ENCODE measurements at places on chromosomes 3 and 15.
A peak's percentile ranks its signal among the peaks of the same experiment; 100 is the strongest.

DNA sequence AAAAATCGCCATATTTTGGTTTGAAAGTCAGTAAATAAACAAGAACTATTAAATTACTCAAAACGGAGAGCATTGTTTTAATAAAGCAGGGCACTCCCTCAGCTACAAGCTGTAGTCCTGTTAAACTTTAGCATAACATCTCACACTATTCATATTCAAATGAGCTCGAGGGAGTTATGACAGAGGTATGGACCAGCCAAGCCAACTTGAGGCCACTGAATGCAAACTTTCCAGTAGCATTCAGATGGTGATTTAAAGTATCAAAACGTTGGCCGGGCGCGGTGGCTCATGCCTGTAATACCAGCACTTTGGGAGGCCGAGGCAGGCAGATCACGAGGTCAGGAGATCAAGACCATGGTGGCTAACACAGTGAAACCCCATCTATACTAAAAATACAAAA lies 132.9 kb downstream of the GABRB3 start:
- DNase-seq: no peak

GRCh38 chr15:92157666-92158298 lies 235.9 kb upstream of the ST8SIA2 start:
- DNase-seq: no peak

GRCh38 chr3:23276913-23277658 lies 74.0 kb downstream of the UBE2E2 start:
- no peak for DNase-seq

DNA sequence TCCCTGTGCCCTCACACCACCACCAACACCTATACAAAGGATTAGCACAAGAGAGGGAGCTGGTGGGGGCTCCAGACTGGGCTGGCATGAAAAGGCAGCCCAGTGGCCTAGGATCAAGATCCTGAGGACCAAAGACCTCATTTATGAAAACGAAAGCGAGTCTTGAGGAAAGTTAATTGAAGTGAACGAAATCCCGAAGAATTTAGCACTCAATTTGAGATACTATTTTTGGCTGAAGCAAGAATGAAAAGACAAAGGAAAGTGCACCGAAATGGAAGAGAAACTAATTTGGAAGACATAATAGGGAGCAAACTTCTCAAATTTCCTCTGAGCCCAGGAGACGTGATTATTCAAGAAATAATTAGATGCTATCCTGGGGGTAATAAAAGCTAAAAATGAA lies 68.7 kb upstream of the SLC6A11 start:
- no peak for DNase-seq

- DNase-seq: no peak
These were observed 16.5 kb upstream of the KCNMB2 start for GRCh38 chr3:178519701-178520100.

GRCh38 chr3:108391917-108392593 lies 95.7 kb downstream of the HHLA2 start:
- DNase-seq: peak; percentile 42

- no peak for DNase-seq
These were observed 340.1 kb downstream of the PTPRG start for GRCh38 chr3:61901496-61901895.

- no peak for DNase-seq
These were observed 203.4 kb downstream of the MEIS2 start for GRCh38 chr15:36896949-36897348.

DNA sequence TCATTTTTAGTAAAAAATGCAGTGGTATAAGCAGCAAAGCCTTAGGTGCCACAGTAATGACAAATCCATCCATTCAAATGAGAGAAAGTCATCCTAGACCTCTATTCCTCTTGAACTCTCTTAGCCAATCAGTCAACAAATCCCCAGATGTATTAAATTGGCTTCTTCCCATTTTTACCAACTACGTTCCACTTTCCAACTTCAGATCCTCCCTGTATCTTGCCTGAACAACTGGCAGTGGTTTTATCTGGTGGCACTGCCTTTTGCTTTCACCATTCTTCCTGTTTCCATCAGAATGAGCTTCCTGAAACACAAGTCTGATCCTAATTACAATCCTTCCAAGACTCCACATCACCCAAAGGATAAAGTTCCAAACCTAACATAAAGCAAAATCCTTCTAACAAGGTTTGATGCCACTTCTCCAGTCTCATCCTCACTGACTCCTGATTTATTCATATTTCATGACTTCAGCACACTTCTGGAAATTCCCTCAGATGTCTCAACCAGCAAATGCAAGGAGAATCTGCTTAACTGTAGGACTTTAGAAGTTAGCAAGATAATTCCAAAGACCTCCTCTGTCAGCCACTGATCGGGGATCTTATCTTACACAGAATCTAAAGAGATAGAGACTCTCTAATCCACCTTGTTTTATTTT lies 69.8 kb upstream of the SLC4A7 start:
- no peak for DNase-seq

GRCh38 chr3:12870942-12871341 lies 29.6 kb upstream of the RPL32 start:
- peak; percentile 40 for DNase-seq

DNA sequence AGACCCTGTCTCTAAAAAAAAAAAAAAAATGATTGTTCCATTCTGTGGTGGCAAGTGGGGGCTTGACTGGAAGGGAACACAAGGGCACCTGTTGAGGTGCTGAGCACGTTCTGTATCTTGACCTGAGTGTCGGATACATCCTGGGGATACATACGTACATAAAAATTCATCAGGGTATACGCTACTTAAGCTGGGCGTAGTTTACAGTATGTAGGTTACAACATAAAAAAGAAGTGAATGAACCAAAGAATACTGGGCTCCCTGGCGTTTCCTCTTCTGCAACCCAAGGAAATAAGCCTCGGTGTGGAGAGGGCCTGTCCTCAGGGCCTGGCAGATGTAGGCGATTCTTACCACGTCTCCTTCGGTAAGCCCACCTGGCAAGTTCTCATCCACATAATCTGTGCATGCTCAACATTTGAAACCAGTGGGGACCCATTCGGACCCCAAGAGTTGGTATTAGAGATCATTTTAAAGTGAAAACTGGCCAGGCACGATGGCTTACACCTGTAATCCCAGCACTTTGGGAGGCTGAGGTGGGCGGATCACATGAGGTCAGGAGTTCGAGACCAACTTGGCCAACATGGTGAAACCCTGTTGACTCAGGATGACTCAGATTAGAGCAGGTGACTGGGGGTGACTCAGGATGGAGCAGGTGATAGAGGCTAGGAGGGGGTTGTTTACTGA lies 5.1 kb upstream of the MUC20 start:
- DNase-seq: no peak

- no peak for DNase-seq
These were observed 16.4 kb downstream of the PTPRG start for GRCh38 chr3:61577760-61578159.

- DNase-seq: peak; percentile 26
These were observed 32.3 kb upstream of the SEMA3F start for GRCh38 chr3:50122661-50123391.

- no peak for DNase-seq
These were observed 26.7 kb downstream of the PDCD6IP start for GRCh38 chr3:33825111-33825510.

GRCh38 chr3:46440531-46441294 lies 24.0 kb downstream of the LTF start:
- no peak for DNase-seq

GRCh38 chr3:56296361-56296760 lies 171.9 kb downstream of the ERC2 start:
- no peak for DNase-seq

- DNase-seq: peak; percentile 54
These were observed 302.2 kb upstream of the CTDSPL start for GRCh38 chr3:37559461-37559860.

- DNase-seq: peak; percentile 23
These were observed 27.9 kb upstream of the TGFBR2 start for GRCh38 chr3:30578479-30578878.

DNA sequence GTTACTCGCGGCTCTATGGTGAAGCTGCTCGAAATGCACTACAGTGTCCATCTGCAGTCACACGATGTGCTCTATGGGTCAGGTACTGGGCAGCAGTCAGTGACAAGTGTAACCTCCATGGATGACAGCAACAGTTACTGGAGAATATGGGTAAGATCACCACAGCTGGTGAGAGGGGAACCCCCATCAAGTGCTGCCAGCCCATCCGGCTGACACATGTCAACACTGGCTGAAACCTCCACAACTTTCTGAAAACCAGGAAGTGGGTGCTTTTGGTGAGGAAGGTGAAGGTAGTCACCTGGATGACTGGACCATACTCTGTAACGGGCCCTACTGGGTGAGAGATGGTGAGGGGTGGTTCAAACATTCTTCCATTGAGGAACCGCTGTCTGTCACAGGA lies 87.4 kb upstream of the C15orf39 start:
- no peak for DNase-seq

- no peak for DNase-seq
These were observed 31.3 kb downstream of the CD200 start for GRCh38 chr3:112364291-112364690.

- no peak for DNase-seq
These were observed 214.5 kb upstream of the ROPN1 start for GRCh38 chr3:124206225-124207055.

GRCh38 chr15:81540909-81541308 lies 166.9 kb upstream of the TMC3 start:
- DNase-seq: no peak

DNA sequence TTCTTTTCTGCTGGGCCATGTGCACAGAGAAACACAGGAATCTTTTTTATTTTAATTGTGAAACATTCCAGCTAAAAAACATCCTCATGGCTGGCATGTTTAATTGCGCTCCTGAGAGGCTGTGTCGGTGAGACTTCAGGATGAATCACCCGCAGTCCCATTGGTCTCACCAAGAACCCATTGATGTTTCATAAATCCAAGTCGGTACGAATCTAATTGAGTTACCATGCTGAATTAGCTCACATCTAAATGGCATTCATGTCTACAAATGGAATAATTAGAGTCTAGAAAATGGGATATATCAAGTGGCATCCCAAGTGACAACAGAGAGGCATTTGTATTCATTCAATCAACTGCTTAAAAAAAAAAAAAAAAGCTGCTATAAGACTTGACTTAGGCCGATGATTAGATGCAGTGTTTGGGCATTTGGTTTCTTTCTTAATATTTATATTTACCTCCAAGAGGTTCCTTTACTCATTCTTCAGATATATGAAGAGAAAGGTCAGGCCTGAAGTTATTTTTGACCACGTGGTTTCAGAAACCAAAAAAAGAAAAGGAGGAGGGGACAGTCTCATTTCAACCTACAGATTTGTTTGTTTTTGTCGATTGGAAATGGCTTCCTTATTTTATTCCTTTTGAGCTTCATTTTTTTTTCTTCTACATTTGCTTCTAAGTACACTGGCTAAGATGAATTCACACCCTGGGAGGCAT lies 79.1 kb upstream of the FOXB1 start:
- no peak for DNase-seq

DNA sequence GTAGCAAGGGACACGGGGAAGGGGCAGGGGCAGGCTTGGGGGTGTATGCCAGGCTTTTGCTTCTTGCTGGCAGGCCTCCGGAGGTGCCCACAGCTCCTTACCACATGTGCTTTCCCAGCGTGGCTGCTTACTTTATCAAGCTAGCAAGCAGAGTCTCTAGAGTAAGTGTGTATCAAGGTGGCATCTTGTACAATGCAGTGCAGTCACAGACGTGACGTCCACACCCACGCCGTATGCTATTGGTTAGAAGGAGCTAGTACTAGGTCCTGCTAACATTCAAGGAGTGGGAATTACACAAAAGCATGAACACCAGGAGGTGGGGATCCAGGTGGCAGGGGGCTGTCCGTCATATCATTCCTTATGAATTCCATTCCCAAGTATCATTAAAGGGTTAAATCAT lies 15.3 kb upstream of the AGBL1 start:
- no peak for DNase-seq

Data from muscle of leg (tissue), 16 donors.